ENCODE measurements at places on chromosomes 2 and 18.

GRCh38 chr18:75421656-75422055 is 5.8 kb downstream of the SMIM21 start:
- DNase-seq: no peak

- no peak for DNase-seq
Observed at GRCh38 chr18:64333584-64333983, 184.7 kb upstream of the LINC00305 start.

GRCh38 chr18:63299837-63300745 is 19.5 kb downstream of the BCL2 start:
- DNase-seq: no peak

DNA sequence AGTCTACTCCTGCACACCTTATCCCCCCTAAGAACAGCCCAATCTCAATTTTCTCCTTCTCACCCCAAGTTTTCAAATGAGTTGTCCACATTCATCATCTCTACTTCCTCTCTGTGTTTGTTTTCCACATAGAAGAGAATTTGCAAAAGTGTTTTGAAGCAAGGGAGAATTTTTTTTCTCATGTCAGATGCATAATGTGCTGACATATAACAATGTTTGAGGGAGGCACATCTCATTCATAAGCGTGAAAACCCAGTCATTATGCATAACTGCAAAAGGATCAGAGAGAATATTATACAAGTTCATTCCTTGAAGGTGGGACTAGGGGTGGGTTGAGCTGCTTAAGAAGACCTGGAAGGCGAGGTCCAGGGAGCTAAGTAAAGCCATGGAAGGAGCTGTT is 80.8 kb upstream of the SLC1A4 start:
- DNase-seq: no peak

GRCh38 chr2:201137505-201138400 is 21.8 kb downstream of the CFLAR start:
- no peak for DNase-seq

DNA sequence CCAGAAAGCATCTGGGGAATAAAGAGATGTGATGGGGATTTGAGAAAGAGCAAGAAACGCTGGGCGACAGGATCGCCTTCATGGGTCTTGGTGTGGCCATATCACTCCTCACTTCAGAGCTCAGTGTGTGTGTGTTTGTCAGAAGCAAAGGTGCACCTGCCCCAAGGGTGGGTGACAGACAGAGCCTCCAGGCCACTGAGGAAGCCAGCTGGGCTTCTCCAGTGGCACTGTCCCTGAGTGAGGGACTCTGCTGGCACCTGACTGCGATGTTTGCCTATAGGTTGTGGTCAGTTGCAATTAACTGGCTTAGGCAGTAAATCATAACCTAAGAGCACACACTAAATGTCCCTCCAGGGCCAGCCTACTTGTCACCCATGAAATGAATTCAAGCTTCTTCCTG is 23.5 kb upstream of the GNAL start:
- DNase-seq: no peak

GRCh38 chr2:208371634-208371935 is 35.0 kb upstream of the PTH2R start:
- no peak for DNase-seq

GRCh38 chr2:231960810-231961348 is 634 bp upstream of the DIS3L2 start:
- no peak for DNase-seq

- no peak for DNase-seq
Observed at GRCh38 chr2:232030229-232030628, 68.7 kb downstream of the DIS3L2 start.

GRCh38 chr2:40095000-40095399 is 315.9 kb upstream of the THUMPD2 start:
- DNase-seq: no peak

- DNase-seq: no peak
Observed at GRCh38 chr2:178723786-178724346, 83.4 kb downstream of the TTN start.

GRCh38 chr2:231395188-231396057 is at the start of gene B3GNT7:
B3GNT7 (plus strand) TSS chr2:231395710; CDS start chr2:231395804, 94 bp downstream.
- no peak for DNase-seq

GRCh38 chr2:43758739-43759138 is 15.1 kb upstream of the DYNC2LI1 start:
- no peak for DNase-seq

DNA sequence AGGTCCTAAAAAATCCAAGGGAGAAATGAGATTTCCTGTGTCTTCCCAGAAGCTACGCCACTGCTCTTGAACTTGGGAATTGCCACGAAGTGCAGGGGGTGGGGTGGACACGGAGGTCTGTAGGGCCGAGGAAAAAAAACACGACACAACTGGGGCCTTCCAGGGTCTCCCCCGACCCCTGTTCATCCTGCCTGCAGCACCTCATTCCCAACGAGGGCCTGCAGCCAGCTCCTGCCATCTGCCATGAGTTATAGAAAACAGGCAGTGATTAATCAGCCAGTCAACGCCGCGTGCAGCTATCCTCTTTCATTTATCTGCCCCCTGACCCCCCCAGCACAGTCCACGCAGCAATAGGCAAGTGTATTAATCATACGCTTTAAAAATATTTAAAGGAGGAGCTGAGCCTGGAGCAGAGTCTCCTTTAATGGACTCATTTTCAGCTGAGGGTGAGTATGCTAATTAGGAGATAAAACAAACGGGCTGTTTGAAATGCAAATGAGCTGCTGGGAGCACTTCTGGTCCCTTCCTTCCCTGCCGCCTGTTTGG is 209.9 kb downstream of the TFCP2L1 start:
- DNase-seq: no peak

GRCh38 chr2:133810559-133810958 is 242.3 kb upstream of the NCKAP5 start:
- DNase-seq: no peak

GRCh38 chr18:44871771-44872170 is 191.1 kb downstream of the SETBP1 start:
- DNase-seq: no peak

- DNase-seq: no peak
Observed at GRCh38 chr2:131584940-131585339, 57.3 kb downstream of the CCDC74A start.

GRCh38 chr2:95053543-95053942 is 28.0 kb downstream of the MAL start:
- DNase-seq: no peak

DNA sequence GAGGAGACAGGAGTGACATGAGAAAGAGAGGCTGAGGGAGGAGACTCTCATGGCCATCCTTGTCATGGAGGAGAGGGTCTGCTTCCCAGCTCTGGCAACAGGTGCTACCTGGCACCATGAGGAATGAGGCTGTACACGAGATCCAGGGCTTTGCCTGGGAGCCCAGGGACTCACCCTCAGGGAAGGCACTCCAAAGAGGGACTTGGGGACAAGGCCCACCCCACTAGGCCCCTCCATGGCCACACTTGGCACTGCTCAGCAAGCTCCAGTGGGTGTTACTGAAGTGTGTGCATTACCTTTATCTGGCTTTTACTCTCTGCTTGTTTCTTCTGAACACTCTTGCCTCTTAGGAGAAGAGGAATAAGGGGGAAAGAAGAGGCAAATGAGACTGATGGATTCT is 2.7 kb downstream of the CFAP65 start:
- DNase-seq: no peak

GRCh38 chr2:62568983-62569837 is 63.2 kb upstream of the TMEM17 start:
- DNase-seq: no peak

DNA sequence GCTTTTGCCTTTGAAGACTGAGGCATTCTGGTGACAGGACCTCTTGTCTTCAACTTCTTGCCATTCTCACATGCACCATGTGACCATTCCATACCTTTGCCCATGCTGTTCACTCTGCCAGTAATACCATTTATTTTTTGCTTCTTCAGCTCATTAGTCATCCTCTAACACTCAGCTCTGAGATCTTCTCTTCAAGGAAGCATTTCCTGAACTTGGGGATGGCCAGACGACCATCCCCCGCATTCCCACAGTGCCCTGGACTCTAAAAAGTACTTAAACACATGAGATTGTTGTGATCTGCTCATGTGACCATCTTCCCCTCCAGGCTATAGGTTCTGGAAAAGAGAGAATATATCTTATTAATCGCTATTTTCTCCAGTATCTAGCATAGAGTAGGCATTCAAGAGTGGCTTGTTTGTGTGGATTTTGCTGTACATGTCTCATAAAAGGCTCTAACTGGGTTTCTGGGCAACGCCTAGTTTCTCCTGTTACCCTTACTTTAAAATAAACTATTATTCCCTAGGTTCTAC is 33.9 kb downstream of the PAX3 start:
- DNase-seq: no peak

DNA sequence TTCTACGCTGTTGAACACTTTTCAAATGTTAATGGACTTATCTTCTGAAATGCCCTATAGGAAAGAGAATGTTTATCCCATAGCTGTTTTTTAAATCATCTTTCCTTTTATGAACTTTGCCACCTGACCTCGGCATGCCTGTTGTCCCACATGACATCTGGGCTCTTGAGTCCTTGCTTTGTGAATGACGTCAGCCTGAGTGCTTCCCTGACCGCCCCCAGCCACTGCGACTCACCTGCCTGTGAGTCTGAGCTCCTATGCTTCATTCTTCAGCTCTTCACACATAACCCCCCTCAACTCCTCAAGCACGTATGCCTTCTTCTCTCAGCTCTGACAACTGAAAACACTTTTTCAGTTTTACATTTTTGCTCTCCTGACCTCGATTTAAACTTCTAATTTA is 166.8 kb downstream of the DCDC2C start:
- DNase-seq: peak; percentile 1

DNA sequence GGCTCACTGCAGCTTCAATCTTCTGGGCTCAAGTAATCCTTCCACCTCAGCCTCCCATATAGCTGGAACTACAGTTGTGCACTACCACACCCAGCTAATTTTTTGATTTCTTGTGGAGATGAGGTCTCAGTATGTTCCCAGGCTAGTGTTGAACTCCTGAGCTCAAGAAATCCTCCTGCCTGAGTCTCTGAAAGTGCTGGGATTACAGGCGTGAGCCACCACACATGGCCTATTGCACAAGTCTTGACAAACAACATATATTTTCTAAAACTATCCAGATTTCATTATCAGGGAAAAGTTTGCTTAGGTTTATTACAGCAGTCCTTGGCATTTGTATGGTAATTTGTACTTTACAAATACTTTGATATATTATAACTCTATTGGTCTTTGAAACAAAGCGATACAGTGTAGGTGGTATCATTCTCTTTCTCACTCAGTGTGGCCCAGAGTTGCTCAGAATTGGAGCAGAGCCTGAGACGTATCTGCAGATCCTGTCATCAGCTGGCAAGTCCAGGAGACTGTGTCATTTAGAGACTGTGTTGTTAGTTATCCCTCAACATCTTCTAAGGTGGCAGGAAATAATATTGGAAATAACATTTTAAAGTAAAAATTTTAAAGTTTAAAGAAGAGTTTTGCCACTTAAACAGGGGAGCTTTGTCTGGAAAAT is 41.4 kb downstream of the PDK1 start:
- no peak for DNase-seq

GRCh38 chr18:24818441-24818840 is 358.0 kb downstream of the HRH4 start:
- DNase-seq: no peak

DNA sequence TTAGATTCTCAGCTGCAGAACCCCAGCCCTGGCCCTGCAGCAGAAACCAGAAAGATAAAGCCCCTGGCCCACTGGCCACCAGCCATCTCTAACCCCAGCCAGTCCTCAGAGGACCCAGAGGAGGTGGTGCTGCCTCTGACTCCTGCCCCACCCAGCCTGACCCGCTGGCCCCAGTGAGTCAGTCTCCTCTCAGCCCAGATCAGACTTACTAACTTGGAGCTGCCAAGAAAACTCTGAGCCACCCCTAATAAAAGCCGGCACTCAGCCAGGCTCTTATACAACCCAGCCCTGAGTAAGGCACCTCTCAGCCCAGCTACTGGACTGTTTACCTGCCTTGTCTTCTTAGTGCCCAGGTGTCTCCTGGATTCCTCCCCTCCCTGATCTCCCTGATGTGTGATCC is 2.0 kb downstream of the SLC14A2 start:
- DNase-seq: no peak

- peak; percentile 57 for DNase-seq
Observed at GRCh38 chr2:165536851-165537499, 67.5 kb downstream of the CSRNP3 start.

GRCh38 chr2:159226059-159226461 is 60.4 kb downstream of the WDSUB1 start:
- peak; percentile 75 for DNase-seq

DNA sequence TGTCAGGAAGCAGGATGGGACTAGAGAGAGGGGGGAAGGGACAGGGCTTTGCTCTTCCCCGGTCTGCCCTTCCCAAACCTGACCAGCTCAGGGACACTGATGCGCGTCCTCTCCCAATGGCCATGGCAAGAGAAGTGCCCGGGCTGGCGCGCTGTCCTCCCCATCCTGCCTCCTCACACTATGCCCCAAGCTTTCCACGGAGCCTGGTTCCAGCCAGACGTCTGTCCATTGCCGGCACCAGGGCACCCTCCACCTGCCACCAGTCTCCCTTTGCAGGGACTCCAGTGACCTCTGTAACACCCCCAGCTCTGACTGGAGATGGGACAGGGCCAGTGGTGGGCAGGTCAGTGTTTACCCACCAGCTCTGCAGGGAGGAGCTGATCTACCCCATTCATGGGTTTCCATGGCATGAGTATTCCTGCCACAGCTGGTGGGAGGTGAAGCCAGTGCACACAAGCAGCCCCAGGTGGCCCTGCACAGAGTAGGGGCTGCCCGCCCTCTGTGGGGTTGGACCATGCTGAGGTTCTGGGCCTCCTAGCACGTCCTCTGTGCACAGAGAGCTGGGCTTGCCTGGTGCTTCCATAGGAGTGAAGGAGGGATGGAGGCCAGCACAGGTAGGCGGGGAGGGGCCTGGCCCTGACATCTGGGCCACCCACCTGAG is 109.5 kb downstream of the PXDN start:
- DNase-seq: no peak
